Stimulated activated CD4-positive, alpha-beta T cell treated with anti-CD3 and anti-CD28 coated beads, Interleukin-4, amount 100 ng/mL, for 24 hours (primary cell): ENCODE measurements at places on chromosomes 13 and 19.

DNA sequence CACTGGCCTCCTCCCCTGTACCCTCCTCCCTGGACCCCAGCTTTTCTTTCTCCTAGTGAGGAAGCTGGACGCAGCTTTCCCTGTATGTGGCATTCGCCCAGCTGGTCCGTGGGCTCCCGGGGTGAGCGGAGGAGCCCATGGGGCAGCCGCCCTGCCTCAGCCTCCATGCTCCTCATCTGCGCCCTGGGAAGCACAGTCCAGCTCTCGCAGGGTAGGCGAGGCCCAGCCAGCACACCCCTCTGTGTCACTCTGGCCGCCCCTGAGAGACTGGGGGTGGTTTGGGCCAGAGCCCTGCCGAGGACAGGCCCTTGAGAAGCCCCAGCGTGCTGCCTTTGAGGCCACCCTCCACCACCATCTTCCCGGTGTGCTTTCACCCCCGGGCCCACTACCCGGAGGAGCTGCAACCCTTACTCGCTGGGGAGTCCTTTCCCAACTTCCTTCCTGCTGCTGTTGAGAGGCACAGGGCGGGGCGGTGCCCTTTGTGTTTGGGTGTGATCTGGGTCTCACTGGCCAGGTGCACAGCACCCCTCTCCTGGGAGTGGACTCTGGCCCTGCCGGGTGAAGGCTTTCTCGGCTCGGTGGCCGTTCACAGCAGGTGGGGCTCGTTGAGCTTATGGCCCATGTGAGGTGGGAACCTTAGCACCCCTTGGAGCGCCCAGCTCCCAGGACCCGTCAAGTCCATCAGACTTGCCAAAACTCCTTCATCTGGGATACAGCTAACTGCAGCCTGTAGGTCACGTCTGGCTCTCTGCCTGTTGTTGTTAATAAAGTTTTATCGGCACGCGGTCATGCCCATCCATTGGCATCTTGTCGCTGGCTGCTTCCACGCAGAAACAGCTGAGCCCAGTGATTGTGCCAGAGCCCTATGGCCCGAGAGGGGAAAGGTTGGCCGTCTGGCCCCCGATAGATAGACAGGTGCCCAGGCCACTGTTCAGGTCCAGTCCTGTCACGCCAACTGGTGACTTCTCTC lies 3.2 kb downstream of the NCLN start:
- DNase-seq: no peak

DNA sequence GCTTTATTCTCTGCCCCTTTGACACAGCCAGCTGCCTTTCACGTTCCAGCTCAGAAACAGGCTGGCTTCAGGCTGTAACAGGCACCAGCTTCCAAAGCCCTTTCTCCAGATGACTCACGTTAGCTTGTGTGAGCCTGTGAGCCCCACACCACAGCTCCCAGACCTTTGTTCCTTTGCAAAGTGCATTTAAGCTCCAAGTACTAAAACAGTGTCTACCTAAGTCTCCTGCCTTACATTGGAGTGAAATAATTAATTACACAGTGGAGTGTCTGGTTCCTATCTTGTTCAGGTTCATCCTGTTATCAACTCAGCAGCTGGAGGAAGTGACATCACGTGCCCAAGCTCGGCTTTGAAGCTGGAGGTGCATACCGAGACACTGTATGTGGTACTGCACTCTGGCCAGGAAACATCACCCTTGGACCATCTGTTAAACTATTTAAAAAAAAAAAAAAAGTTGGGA lies 475.8 kb downstream of the FOXO1 start:
- peak; percentile 67 for DNase-seq

DNA sequence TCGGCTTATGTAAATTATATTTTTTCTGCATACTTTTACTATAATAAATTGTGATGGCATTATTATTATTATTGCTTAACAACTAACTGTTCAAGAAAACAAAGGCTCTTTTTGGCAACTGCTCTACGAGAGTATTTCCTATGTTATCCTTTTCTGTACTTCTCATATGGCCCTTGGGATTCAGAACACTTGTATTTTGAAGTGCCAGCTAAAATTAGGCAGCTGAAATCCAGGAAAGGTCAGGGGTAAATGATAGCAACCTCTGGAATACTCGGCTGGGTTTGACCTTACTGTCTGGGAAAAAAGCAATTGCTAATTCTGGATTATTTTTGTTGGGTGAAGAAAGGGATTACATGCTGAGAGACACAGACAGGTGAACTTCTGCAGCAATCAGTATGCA lies 23.9 kb downstream of the EDNRB start:
- DNase-seq: no peak

GRCh38 chr13:60267498-60268202 lies 103.9 kb upstream of the DIAPH3 start:
- peak; percentile 3 for DNase-seq

DNA sequence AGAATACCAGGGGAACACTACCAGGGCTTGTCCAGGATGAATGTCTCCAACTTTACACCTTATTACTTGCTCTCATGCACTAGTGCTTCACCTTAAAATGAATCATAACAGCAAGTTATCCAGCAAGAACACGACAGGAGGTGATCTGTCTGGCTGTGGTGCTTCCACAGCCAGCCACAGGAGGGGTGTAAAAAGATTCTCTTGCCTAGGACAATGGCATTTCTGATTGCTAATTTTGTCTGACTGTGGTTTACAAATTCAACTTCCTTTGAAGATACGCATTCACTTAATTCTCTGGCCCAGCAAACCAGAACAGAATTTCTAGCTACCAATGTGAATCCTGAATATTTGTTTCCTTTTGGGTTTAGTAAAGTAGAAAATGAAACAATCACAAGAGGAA lies 23.1 kb upstream of the COG3 start:
- no peak for DNase-seq

- no peak for DNase-seq
These were observed 58.8 kb upstream of the C1QTNF9B start for GRCh38 chr13:23956106-23956505.

DNA sequence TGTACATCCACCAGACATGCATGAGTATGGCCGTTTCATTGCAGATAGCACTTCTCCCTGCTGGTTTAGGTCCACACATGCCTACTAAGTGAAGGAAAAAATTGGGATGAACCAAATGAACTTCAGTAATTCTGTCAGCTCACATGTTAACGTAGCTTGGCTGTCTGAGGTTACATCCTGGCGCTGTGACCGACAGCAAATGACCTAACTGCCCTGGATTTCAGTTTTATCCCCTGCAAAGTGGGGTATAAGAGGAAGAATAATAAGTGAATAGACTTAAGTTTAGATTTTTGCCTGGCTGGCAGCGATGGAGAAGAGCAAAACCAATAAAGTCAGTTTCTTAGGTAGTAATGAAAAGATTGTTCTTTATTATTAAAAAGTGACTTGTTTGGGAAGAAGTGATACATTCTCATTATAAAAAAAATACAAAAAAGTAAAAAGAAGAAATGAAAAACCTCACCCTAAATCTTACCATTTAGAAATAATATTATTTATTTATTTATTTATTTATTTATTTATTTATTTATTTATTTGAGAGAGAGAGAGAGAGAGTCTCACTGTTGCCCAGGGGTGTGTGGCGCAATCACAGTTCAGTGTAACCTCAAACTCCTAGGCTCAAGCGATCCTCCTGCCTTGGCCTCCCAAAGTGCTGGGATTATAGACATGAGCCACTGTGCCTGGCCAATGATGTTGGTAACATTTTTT lies 4.2 kb upstream of the RNF113B start:
- no peak for DNase-seq

DNA sequence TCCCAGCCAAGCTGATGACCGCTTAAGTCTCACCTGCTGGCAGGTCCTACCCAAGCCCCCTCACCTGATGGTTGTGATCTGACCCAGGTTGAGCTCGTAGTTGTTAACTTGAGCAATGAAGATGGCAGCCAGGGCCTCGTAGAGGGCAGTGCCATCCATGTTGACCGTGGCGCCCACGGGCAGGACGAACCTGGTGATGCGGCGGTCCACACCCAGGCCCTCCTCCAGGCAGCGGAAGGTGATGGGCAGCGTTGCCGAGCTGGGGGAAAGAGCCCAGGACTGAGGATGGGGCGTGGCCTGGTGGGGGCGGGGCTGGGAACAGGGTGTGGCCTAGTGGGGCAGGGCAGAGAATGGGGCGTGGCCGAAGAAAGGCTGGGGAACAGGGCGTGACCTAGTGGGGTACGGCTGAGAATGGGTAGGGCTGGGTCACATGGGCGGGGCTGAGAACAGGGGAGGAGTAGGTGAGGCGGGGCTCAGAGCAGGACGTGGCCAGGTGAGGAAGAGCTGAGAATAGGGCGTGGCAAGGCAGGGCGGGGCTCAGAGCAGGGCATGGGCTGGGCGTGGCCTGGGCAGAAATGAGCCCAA lies 12.9 kb downstream of the OR7C2 start:
- no peak for DNase-seq

DNA sequence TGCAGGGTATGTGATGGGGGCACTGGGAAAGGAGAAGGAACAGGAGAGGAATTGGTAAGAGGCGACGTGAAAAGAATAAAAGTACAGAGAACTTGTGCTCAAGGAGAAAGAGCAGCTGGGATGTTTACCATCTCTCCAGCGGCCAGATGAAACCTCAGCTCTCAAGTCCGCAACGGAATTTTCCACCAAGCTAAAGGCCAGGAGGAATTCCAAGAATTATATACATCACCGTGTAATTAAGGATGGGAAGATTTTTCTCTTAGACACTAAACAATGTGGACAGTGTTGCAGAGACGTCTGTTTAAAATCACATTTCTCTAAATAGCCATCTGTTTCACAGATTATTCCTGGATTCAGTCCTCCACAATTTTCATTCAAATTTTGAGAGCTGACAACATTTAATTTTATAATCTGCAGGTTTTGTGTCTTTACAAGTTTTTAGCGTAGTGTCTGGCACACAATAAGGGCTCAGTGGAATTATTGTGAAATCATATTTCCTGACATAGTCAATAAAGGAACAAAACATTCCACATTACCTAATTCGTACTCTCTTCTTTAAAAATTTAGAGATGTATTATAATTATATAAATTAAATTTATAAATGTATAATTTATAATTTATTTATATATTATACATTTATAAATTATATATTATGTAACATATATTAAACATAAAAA lies 23.0 kb upstream of the USP29 start:
- no peak for DNase-seq

GRCh38 chr19:15398501-15399233 lies 19.1 kb upstream of the AKAP8 start:
- no peak for DNase-seq

- no peak for DNase-seq
These were observed 165.4 kb downstream of the FLT1 start for GRCh38 chr13:28329395-28330158.

GRCh38 chr13:111923439-111923838 lies 143.5 kb upstream of the SOX1 start:
- DNase-seq: no peak

DNA sequence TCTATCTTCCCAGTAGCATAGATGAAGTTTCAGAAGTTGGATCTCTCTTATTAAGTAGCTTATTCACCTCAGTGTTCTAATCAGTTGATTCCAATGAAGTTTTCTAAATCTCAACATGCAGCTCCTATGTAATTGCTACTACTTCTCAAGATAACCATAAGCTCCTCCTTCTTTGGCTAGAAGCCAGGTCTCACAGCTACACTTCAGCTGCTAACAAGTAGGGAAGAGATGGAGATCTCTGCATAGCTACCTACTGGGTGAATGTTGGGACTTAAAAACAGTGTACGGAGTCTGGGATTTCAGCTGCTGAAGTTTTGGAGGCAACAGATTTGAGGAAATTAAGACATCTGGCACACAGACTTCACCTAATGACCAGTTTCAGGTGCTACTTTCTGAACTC lies 661.0 kb downstream of the SLITRK1 start:
- DNase-seq: no peak

DNA sequence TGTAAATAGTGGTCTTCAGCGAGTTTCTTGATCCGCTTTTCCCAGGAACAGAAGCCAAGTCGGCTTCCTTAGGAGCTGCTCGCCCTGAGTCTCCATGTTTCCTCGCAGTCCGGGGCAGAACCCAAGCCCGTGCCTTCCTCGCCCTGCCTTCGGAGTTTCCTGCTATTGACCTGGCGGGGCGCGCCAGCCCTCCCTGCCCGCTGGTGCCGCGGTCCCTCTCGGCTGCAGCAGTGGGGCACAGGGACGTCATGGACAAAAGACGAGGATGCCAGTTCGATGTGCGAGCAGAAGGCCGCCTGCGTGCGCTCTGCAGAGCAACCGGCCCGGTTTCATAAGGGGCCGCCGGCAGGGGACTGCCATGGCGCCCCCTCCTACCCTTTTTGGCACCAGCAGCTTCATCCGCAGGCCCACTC lies 156.6 kb downstream of the TM9SF2 start:
- peak; percentile 25 for DNase-seq

GRCh38 chr13:70339738-70340137 lies 231.5 kb upstream of the KLHL1 start:
- DNase-seq: no peak

- DNase-seq: no peak
These were observed 8.0 kb upstream of the AMER2 start for GRCh38 chr13:25179832-25180774.

DNA sequence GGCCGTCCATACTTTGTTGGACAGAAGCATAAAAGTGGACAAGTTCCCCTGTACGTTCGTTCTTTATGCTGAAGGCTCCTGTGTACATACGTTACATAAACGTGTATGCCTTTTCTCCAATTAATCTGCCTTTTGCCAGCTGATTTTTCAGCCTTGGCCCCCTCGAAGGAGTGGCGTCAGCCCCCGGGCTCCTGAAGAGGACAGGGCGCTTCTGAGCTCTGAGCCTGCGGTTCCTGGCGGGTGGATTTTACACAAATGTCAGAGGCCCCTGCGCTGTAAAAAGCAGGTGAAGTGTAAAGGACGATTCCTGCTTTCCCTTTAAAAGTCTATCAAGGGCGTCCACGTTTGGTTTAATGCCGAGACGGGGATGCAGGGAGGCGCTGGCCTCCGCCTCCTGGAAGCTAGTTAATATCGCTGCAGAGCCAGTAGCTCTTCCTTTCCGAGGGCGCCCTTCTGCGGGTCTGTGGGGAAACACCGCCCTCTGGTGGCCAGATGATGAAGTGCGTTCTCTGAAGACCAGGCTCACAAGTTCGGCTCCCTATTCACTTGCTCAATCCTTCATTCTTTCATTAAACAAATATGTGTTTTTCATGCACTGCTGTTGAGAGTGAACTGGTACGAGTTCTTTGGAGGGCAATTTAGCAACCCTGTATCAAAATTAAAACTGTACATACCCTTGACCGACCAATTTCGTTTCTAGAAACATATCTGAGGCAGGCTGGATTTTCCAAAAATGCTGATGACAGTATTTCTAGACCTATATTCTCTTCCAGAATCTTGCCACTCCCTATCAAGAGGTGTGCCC lies 62.0 kb downstream of the GPR12 start:
- peak; percentile 82 for DNase-seq

DNA sequence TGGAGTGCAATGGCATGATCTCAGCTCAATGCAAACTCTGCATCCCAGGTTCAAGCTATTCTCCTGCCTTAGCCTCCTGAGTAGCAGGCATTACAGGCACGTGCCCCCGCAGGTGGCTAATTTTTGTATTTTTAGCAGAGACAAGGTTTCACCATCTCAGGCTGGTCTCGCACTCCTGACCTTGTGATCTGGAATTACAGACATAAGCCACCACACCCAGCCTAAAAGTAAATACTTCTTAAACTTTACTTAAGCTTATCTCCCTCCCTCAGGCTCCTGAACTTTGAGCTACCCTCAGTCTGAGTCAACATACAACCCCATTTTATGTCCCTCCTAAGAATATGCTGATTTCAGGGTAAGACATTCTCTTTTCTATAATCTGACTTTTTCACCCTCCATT lies 66.1 kb downstream of the ZNF486 start:
- DNase-seq: no peak
